ENCODE measurements at places on chromosomes 1 and 21.
A peak's percentile ranks its signal among the peaks of the same experiment; 100 is the strongest.

DNA sequence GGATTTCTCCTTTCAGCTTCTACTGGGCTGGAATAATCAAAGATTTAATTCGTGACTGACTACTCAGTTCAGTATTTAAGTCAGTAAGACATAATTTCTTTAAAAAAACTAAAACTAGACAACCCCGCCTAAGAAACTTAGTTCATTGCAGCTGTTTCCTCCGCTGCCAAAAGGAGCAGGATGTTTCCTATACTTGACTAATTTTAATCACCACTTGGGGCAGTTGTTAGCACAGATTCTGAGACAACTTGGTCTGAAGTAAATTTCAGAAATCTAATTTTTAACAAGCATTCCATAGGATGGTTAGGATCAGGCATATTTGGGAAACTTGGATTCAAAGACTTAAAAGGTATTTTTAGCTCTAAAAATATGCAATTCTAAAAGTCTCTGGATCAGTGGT, 34.0 kb downstream of the EPRS1 start:
- DNase-seq = peak; percentile 29

GRCh38 chr1:14181191-14181795, 417.2 kb upstream of the KAZN start:
- no peak for DNase-seq

GRCh38 chr1:31069392-31069791, 3.9 kb upstream of the PUM1 start:
- DNase-seq = no peak

DNA sequence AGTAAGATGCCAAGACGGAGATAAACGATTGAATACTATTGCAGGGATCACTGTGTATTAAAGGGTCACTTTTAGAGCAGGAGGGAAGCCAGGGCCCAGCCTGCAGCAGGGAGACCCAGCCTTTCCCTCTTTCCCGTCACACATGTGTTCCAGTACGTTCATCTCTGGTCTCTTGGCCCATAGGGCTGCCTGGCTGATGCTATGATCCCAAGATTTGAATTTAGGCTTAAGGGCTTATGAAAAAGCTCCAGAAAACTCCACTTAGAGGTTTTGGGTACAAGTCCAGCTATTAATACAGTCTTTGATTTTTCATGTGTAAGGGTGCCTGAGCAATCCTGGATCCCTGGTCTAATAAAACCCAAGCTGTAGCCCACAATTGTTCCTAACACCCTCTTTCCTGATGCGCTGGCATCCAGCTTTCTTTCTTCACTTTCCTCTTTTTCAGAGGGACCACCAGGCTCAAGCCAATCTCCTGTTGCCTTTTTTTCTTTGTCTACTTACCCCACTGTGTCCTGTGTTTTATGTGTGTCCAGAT, 359.6 kb upstream of the USP24 start:
- peak; percentile 67 for DNase-seq

DNA sequence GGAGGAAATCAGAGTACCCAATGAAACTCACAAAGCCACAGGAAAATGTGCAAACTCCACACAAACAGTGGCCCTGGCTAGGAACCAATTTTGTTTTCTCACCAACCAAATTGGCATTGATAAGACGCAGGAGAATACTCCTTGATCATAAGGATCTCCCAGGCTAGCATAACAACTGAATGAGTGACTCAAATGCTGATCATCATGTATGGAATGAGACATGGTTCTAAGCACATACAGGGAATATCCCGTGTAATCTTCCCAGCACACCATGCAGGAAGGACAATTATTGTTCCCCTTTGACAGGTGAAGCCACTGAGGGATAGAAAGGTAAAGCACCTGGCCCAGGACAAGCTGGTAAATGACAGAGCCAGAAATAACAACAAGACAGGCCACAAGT, 180.0 kb upstream of the DUSP10 start:
- no peak for DNase-seq

DNA sequence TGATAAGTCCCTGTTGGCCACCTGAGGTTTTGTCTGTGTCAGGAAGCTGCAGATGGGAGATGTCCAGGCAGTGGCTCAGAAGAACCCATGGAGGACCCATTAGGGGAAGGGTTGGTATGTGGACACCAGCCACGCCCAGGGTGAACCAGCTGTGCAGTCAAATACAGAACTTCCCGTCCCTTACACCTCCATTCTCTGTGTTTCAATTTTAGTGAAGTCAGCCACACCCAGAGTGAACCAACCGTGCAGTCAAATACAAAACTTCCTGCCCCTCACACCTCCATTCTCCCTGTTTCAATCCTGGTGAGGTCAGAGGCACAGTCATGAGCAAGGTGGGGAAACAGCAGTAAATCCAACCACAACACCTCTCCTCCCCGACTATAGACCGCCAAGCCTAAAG, 27.4 kb downstream of the BACE2 start:
- DNase-seq = no peak

GRCh38 chr1:58006421-58007046, 540.0 kb downstream of the OMA1 start:
- no peak for DNase-seq
